MM.1S (cell line): ENCODE measurements at places on chromosomes 5 and 9.

GRCh38 chr5:116576053-116576713 lies 1.6 kb upstream of the SEMA6A start:
- DNase-seq: peak; percentile 73

GRCh38 chr9:107710546-107710945 lies 221.0 kb upstream of the KLF4 start:
- DNase-seq: no peak

- no peak for DNase-seq
Measured at GRCh38 chr9:5688109-5688508, 59.2 kb downstream of the RIC1 start.

GRCh38 chr5:53616939-53617549 lies 56.6 kb downstream of the NDUFS4 start:
- DNase-seq: no peak

- no peak for DNase-seq
Measured at GRCh38 chr9:78539904-78540303, 243.0 kb downstream of the PSAT1 start.

- no peak for DNase-seq
Measured at GRCh38 chr5:174320051-174320450, 274.5 kb downstream of the NSG2 start.

DNA sequence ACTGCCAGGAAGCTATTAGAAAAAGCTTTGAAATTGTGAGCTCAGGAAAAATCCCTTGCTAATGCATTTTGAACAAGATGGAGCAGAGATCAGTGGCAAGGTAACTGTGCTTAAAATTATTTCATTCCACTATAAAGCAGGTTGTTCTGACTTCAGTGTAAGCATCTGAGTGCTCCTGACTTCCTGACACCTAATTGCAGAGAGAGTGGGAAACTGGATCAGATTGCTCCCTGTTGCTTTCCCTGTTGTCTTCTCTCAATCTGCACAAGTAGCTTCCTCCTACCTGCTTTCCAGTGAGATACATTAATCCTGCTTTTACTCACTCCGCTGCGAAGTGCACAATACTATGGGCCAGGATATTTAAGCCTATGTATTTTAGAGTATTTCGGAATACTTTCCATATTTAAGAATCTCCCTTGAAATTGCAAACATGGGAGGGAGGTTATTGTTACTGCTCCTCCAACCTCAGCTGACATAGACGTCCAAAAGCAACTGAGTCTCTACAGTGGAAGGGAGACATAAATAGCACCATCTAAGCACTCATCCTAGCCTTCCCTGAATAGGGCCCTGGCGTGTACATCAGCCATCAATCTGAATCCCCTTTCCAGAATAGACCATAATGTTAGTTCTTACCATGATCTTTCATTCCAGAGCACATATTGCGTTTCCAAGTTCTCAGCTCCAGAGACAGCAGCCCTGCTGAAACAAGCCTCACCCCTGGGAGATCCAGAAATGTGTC lies 178.8 kb downstream of the PAM start:
- DNase-seq: no peak

DNA sequence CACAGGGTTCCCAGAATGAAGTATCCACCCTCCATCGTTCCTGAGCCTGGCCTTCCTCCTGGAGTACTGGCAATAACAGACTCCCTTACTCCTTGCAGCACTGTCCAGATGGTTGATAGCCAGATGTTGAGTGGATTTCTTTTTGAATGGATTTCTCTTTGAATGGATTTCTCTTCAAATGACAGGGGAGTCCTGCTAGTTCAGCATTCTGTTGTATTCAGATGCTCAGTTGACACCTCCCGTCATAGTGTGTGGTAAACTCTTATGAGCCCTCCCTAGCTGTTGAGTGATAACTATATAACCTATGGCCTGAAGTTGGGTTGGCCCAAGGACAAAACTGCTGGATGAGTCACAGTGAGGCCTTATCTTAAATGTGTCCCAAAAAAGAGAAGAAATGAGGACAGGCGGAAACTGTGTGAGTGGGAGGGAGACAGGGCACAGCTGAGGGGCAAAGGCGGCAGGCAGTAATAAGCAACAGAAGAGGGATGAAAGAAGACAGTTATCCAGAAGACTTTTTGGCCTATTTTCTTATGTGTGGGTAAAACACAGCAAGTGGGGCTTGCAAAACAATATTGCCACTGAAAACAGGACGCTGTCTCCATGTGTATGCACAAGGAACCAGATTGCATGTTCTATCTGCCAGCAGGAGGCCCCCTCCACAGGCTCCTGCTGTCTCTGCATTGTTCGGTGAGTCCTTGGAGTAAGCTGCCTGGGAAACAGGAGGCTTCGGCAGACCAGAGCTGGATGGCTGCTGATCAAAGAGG lies 209.5 kb upstream of the S1PR3 start:
- DNase-seq: no peak

GRCh38 chr9:18692268-18692667 lies 218.3 kb downstream of the ADAMTSL1 start:
- DNase-seq: no peak

- DNase-seq: no peak
Measured at GRCh38 chr9:130745829-130746228, 52.2 kb downstream of the EXOSC2 start.

GRCh38 chr5:14202462-14202861 lies 59.3 kb downstream of the TRIO start:
- DNase-seq: no peak

GRCh38 chr5:98482321-98483300 lies 290.9 kb upstream of the RGMB start:
- DNase-seq: no peak

DNA sequence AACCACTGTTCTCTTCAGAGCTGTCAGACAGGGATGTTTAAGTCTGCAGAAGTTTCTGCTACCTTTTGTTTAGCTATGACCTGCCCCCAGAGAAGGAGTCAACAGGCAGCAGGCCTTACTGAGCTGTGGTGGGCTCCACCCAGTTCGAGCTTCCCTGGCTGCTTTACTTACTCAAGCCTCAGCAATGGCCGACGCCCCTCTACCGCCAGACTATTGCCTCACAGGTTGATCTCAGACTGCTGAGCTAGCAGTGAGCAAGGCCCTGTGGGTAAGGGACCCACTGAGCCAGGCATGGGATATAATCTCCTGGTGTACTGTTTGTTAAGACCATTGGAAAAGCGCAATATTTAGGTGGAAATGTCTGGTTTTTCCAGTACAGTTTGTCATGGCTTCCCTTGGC lies 229.6 kb downstream of the TMEM167A start:
- no peak for DNase-seq

DNA sequence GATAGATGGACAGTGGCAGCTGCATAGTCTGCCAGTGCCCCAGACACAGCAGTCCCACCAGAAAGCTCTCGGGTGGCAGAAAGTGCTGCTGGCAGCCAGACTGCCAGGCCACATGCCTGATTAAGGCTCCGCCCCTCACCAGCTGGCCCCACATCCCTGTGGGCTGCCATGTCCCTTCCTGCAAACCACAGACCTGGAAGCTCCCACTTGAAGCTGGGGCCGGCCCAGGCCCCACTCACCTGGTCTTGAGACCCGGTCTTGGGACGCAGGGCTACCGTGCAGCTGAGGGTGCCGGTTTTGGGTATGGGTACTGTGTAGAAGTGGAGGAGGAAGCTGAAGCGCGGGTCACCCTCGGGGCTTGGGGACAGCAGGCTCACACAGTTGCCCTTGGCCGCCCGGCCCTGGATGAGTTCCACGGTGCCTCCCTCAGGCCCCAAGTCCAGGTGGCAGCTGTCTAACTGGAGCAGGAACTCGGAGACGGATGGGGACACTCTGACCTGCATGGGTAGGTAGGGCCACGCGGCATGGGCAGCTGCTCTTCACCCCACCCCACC lies 15.3 kb downstream of the FPGS start:
- no peak for DNase-seq

- no peak for DNase-seq
Measured at GRCh38 chr5:35823347-35824098, 33.2 kb upstream of the IL7R start.

DNA sequence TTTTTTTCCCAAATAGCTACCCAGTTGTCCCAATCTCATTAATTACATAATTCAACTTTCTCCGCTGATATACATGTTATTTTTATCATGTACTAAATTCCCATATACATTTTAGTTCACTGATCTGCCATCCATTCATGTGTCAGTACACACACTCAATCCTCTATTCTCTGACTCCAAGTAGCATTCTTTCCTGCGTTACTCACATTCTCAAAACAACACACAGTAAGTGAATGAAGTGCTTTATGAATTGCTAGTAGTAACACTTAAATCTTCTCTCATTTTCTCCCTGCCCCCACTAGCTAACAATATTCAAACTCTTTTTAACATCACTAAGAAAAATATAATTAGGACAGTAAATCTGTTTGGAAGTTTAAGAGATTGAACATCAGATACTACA lies 8.9 kb downstream of the ZNF366 start:
- DNase-seq: no peak

DNA sequence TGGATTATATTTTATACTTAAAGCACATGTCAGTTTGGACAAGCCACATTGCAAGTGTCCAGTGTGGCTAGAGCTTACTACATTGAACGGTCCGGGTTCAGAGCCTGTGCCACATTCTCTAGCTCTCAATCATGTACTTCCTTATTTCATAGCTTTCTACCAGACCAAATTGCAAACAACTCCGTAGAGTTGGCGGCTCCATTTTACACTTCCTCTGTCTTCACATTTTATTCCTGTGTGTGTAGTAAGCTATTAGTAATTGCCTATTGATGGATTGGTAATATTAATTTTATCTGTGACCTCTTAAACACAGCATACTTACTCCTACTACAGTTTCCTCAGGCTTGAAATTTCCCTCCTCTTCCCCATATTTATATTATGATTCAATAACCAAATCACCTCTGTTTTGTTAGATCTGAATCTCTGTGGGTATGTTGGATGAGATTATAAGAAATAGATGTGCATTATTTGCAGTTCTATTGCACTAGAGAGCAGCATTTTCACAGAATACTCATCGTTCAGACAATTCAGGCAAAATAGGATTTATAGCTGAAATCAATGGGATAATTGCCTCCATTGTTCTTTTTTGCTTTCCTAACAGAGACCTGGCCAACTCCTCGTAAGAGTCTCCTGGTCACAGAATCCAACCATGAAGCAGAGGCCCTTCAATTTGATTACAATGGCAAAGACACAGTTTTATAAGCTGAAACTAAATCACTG lies 29.0 kb upstream of the C9orf72 start:
- DNase-seq: no peak

GRCh38 chr5:135137146-135137915 lies 103.3 kb upstream of the PITX1 start:
- no peak for DNase-seq

DNA sequence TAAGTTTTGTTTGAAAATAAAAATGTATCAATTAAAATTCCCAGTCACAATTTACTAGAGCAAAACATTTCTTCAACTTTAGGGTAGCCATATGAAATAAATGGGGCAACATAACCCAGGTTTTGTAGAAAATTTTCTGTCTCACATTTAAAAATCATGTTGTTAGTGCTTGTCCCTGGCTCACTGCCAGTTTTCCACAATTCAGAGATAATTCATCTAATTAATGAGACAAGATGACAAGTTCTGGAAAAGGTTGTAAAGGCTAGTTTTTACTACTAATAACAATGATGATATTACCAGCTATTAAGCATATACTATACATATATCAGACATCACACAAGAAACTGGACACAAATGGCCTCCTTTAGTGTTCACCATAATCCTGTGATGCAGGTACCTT lies 45.9 kb downstream of the MEGF9 start:
- DNase-seq: no peak

- DNase-seq: no peak
Measured at GRCh38 chr9:130694205-130694604, 625 bp downstream of the EXOSC2 start.

GRCh38 chr5:71922584-71923106 lies 184.6 kb upstream of the MAP1B start:
- DNase-seq: no peak

DNA sequence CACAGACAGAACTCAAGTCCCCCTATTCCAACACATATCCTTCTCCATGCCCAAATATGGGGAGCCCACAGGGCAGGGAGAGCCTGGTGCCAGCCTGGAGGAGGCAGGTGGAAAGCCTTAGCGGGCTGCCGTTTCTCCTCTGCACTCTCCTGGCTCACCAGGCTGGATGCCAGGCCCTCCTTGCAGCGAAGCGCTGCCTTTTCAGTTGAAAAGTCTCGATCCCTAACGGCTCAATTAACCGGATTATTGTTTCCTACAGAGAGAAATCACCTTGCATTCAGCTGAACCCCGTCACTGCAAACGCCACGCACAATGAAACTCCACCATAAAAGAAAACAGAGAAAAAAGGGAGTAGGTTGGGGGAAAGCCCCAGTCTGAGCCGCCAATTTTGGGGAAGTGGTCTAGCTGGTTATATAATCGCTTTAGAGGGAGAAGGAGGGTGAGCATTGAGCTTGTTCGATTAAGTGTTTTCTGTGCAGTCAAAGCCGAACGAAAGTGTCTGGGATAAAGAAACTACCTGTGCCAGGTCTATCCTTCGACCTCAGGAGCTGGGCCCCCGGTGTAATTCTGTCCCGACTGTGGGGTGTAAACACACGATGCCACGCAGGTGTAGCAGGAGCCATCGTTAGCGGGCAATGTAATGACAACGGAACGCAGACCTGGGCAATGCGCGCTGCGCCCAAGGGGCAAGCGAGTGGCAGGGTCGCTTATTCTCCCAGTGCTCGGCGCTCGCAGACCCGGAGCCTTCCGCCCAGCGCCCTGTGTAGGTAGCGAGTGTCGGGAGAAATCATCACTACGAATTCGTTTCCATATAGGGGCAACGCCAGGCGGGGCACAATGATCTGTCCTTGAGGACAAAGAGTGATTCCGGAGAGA lies 3.8 kb downstream of the BARHL1 start:
- no peak for DNase-seq
